Activated CD4-positive, alpha-beta T cell treated with anti-CD3 and anti-CD28 coated beads, Interleukin-2, amount 50 U/mL, for 1 hour (primary cell): ENCODE measurements at places on chromosomes 5 and 9.

- no peak for DNase-seq
These were observed 568.0 kb upstream of the KLF4 start for GRCh38 chr9:108057421-108058134.

DNA sequence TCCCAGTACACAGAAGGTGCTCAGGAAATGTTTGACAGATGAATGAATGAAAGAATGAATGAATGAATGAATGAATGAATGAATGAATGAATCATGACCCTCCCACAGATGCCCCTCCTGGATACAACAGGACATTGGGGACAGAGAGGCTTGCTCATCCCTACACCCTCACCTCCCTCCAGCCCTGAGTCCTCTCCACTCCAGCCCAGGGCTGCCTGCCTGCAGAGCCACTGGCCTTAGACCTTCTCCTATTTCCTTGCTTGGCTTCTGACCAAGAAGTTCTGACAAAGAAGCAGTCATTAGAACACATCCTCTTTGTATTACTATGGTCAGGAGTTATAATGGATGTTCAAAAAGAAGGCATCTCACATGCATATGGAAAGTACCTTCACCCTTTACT, 240.7 kb upstream of the DAPK1 start:
- DNase-seq = no peak

- no peak for DNase-seq
These were observed 57.2 kb upstream of the DHFR start for GRCh38 chr5:80711938-80712337.

GRCh38 chr5:137071931-137072330, 427.2 kb downstream of the SPOCK1 start:
- DNase-seq = no peak

- no peak for DNase-seq
These were observed 4.0 kb upstream of the SLC2A8 start for GRCh38 chr9:127392976-127393375.

GRCh38 chr5:100780376-100780870, 122.7 kb downstream of the ST8SIA4 start:
- no peak for DNase-seq

GRCh38 chr5:180373870-180374269, 20.7 kb upstream of the GFPT2 start:
- DNase-seq = no peak
